ENCODE measurements at places on chromosomes 16 and 17. TPM values are rescaled to one million over a fixed set of nuclear protein-coding genes. Genes with fewer than 3 reads are reported as not detected.

Gene CD300H
- 0.34 TPM for polyA plus RNA-seq

- no peak for DNase-seq
Measured at GRCh38 chr17:32298721-32299579, 33.3 kb downstream of the RHBDL3 start.

Gene CTF1
- 6.5 TPM for polyA plus RNA-seq

GRCh38 chr16:31713945-31714902 is 159.4 kb upstream of the ZNF267 start:
- no peak for DNase-seq

Gene KRTAP4-3
- not detected for polyA plus RNA-seq

DNA sequence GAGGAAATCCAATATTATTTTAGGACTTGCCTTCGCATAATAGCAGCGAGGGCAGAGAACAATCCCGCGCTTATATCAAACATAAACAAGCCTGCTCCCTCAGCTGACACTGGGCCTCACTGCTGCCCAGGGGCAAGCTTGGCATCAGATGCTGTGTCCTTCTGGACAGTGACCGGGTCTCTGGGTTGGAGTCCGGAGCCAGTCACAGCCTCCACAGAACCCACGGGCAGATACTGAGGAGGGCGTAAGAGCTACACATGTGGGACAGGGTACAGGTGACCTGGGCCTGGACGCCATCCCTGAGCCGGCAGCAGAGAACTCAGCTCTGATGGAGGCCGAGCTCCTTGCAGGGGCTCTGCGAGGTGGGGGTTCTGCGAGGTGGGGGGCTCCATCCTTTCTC is 14.7 kb upstream of the ZNF469 start:
- no peak for DNase-seq

Gene SCARF1
- 9.7 TPM for polyA plus RNA-seq

GRCh38 chr16:51818342-51818944 is 667.4 kb upstream of the SALL1 start:
- no peak for DNase-seq

DNA sequence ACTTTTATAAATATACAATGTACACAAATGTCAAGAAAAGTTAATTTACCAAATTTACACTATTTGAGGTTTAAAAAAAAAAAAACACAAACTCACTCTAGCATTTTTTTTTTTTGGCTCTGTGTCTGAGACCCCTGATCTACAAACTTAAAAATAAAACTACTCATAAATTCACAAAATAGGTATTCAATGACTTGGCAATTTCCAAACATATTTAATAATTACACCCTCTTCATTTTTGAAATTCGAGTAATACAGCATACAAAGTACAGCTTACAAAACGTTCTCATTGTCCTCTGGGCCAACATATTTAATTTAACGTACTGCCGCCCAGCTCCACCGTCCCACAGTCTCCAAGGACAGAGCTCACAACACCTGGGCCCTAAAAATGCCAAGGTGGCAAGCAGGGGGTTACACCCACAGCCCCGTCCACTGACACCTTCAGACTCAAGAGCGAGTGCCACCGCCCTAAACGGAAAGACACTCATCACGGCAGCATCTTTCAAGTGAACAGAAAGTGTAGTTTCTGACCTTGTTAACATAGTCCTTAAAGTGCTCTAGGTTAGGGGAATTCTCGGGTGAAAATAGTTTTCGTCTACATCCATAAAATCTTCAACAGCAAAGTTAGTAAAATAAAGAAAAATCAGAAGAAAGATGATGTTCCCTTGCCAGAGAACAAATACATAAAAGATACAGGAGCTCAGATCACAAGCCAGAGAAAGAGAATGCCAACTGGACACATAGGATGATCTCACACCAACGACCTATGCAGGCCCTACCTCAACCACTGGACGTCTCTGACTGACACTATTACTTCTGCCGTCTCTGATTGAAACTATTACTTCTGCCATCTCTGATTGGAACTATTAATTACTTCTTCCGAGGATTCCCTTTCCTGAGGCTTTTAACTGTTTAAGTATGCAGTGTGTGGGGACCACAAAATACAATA is 4.2 kb downstream of the ADCY9 start:
- no peak for DNase-seq

- no peak for DNase-seq
Measured at GRCh38 chr17:81961087-81961511, at the start of gene NOTUM. Gene NOTUM, minus strand, starts transcription at chr17:81961187. Its CDS starts 278 bp downstream, at chr17:81960909.

Gene KRTAP4-1
- not detected for polyA plus RNA-seq

Gene DYNLRB2
- 8.7 TPM for polyA plus RNA-seq

DNA sequence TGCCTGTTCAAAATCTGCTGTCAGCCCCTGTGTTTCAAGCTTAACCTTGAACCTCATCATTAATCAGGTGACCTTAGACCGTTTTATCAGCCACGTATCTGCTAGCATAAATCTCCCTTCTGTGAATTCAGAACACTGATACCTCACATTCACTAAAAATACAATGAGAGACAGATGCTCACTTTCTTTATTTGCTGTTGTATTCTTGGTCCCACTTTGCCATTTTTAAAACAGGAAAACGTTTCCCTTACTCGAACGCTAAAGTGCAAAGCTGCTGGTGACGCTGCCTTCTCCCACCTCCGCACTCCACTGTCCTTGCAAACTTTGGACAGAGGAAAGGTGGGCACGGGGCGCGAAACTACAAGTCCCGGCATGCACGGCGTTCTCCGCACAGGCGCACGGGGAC is 220 bp upstream of the ARHGAP44 start:
- DNase-seq = no peak

Gene ZPBP2
- polyA plus RNA-seq = not detected

DNA sequence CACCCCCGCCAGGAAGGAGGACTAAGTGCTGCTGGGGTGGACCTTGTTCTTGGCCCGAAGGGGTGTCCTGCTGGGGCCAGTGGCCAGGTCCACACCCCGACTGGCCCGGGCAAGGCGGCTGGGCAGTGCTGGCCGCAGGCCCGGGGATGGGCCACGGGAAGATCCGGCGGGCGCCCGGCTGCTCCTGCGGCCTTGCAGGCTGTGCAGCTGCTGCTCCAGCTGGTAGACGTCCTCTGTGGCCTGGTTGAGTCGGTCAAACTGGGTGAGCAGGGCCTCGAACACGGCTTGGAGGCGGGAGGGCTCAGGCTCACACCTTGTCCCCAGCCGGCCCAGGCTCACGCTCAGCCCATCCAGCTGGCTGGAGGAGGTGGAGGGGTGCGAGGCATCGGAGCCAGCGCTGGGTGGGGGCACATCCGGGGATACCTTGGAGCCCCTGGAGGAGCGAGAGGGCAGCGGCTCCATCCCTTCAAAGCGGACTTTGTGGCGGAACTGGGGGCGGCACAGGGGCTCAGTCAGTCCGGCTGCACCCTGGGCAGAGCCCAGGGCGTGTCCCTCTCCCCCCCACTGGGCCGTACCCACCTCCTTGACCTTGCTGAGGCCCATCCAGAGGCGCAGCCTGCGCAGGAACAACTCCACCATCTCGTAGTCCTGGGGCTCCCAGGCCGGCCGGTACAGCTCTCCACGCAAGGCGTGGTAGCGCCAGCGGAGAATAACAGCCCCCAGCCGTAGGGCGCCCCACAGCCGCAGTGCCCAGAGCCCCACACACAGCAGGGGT is 42.1 kb downstream of the TSC2 start:
- no peak for DNase-seq

Gene KRT33B
- not detected for polyA plus RNA-seq

Gene PYCARD
- polyA plus RNA-seq = 17.9 TPM

GRCh38 chr17:77899498-77899897 is 59.0 kb upstream of the TNRC6C start:
- DNase-seq = no peak

- DNase-seq = no peak
Measured at GRCh38 chr16:88059701-88060386, 108.6 kb downstream of the BANP start.

GRCh38 chr17:82464567-82464929 is 6.0 kb downstream of the NARF start:
- DNase-seq = no peak

DNA sequence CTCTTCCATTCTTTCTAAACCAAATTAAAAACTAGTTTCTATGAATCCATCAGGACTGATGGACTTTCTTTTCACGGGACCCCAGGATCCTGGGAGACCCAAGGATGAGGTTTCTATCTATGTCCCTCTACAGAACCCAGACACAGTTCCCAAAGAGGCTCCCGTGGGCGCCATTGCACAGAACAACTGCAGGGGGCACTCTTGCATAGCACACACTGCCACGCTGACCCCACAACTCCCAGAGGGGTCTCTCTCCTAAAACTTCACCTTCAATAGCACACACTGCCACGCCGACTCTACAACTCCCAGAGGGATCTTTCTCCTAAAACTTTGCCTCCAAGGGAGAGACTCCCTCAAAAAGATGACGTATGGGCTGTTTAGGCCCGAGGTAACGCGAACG is 9.0 kb downstream of the ABR start:
- DNase-seq = no peak

Gene TEX14
- polyA plus RNA-seq = 0.62 TPM

- peak; percentile 57 for DNase-seq
Measured at GRCh38 chr17:74981979-74982662, 5.3 kb upstream of the CDR2L start.

DNA sequence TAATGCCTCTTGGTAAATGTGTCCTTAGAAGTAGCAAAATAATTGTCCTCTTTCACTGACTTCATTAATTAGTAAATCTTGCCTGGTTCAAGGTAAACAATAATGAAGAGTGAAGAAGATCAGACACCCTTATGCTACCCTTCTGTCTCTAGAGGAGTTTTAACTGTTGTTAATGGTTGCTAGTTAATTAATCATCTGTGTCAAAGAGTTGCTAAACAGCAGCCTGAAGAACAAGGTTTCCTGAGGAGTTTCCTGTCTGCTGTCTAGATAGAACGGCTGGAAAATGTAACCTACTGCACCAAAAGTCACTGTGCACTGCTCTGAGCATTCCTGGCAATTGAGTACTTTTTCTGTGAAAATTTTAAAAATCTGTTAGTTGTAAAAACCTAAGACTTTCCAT is 131.3 kb downstream of the NLK start:
- peak; percentile 15 for DNase-seq

- DNase-seq = no peak
Measured at GRCh38 chr17:51351890-51352289, 91.5 kb downstream of the UTP18 start.

DNA sequence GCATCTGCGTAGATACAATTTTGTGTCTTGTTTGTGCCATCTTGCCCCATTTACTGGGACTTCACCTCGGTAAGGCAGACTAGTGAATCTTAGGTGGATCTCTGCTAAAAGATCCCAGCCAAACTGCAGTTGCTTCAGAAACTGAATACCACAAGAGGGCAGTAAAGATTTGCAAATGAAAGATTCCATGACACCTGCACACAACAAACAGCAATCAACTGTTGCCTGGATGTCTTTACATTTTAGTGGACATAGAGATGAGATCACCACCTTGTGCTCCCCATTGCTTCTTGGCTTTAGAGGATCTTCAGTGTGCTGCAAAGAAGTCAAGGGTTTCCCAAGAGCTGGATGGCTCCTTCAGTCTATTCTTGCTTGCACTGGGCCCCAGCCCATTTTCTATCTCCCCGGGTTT is 119.2 kb upstream of the CACNG5 start:
- DNase-seq = peak; percentile 66

DNA sequence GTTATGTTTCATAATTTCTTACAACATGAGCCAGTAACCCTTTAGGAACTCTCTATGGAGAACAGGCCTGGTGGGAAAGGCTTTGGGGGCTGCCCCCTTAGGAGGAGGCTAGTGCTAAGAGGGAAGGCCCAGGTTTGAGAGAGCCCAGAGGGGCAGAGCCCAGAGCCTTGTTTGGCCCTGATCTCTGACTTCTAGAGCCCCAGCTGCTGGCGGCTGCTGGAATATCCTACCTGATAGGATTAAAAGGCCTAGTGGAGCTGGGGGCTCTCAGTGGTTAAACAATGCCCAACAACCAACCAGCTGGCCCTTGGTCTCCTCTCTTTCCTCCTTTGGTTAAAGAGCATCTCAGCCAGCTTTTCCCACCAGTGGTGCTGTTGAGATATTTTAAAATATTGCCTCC is 54.1 kb downstream of the IGF2BP1 start:
- no peak for DNase-seq

DNA sequence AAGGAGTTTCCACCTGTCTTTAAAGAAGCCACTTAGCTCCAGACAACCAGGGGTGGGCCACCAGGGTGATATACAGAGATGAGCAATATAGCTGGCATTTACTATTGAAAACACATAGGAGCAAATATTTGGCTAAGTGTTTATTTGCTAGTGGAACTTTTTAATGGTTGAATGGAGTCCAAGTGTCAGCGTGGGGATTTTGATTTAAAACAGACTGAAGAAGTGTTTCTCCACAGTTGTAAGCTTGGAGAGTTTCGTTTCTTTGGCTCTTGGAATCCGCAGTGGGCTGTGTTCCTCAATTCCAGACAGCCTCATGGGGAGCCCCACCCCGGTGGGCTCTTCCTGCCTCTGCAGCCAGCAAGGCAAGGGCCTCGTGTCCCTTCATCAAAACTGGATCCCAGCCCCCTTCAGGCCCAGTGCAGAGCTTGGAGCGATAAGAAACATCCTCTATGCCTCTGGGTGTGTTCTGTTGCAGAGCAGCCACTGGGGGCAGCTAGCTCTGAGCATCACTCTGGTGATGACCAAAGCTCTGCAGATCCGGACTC is 36.1 kb downstream of the NOG start:
- no peak for DNase-seq

DNA sequence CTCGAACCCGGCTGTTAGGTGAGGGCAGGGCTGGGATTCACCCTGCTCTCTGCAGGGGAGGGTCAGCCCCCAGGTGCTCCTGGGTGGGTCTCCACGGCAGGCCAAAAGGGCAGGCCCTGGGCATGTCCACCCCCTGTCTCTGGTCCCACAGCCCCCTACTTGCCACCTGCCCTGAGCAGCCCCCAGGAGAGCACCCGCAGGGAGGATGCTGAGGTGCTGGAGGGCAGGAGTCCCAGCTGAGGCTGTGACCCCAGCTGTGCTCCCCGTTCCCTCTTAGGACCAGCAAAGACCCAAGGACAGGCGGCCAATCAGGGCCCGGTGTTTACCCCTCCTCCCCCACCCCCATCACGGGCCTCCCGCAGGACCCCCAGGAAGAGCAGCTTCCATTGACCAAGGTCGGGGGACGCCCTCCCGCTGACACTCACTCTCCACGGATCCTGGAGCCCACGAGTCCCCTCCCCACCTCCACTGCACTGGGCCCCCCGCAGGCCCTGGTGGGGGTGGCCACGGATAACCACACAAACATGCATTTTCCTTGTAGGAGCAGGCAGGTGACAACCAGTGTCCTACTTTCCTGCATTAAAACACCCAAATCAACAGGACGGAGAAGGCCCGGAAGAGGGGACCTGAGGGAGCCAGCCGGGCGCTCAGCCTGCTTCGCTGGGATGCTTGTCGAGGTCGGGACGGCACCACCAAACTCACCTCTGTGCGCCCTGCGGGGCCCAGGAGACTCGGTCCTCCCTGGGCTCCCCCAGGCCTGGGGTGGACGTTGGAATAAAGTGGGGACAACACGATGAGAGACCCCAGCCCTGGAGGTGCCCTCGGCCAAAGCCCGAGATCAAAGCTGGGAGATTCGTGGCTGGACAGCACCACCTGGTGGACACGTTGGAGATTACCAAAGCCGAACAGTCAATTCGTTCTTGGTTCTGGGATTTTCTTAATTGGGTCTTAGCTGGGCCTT is 22.5 kb upstream of the ENPP7 start:
- no peak for DNase-seq

All from left renal cortex interstitium (tissue), 4 donors.